ENCODE measurements at places on chromosomes 13 and 19. TPM values are rescaled to one million over a fixed set of nuclear protein-coding genes. Genes with fewer than 3 reads are reported as not detected.

Gene ZNF709
- total RNA-seq = 4.6 TPM

Gene CADM4
- total RNA-seq = not detected

Gene WBP4
- total RNA-seq = 7.3 TPM

DNA sequence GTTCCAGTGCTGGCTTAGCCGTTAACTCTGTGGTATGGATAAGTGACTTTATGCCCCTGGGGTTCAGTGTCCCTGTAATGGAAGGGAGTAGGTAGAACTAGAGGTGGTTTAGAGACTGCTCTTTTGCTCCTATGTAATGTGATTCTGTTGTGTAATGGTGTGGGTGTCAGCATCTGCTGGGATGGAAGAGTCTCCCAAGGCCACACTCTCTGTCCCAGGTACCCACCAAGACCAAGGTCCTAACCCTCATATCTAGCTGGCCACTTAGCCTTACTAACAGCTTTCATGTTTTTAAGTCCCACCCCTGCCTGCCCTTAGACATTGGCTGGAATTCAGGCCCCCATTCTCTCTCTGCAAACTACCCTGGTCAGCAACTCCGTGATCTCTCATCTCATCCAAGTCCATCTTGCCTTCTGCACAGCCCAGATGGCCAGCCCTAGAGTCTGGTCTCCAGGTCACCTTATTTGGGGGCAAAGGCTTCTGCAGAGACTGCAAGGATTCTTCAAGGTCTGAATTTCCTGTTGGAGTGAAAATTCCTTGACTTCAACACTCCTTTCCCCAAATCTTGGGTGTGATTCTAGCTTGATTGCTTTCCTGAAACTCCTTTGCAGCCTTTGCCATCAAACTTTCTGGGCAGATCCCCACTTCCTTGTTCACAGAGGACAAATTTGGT, 48.4 kb downstream of the SERP2 start:
- DNase-seq = no peak

- no peak for DNase-seq
Observed at GRCh38 chr19:45577111-45577905, 7.3 kb downstream of the OPA3 start.

Gene KLHL1
- not detected for total RNA-seq

Gene QPCTL
- total RNA-seq = 26.3 TPM

GRCh38 chr13:22017226-22017625, 346.4 kb downstream of the FGF9 start:
- DNase-seq = no peak

Gene APC2
- total RNA-seq = 2.4 TPM

DNA sequence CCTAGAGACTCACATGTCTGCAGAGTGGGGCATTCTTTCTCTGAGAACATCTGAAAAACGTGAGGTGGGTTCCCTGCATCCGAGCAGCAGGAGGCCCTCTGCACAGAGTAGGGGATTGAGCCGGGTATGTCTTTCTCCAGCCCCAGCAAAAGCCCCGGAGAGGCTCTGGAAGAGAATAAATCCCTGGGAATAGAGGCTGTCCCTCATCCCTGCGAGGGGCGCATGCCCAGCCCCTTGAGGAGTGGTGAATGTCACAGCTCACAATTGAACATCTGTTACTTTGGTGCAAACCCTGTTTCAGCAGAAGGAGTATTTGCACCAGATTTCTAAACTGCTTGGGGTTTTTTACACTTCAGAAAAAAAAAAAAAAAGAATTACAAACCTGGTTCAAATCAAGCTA, 164.6 kb downstream of the FGF14 start:
- no peak for DNase-seq

Gene MADCAM1
- 2.0 TPM for total RNA-seq

Gene IFI30
- total RNA-seq = 170 TPM

- peak; percentile 36 for DNase-seq
Observed at GRCh38 chr19:13788991-13789390, 6.3 kb upstream of the ZSWIM4 start.

DNA sequence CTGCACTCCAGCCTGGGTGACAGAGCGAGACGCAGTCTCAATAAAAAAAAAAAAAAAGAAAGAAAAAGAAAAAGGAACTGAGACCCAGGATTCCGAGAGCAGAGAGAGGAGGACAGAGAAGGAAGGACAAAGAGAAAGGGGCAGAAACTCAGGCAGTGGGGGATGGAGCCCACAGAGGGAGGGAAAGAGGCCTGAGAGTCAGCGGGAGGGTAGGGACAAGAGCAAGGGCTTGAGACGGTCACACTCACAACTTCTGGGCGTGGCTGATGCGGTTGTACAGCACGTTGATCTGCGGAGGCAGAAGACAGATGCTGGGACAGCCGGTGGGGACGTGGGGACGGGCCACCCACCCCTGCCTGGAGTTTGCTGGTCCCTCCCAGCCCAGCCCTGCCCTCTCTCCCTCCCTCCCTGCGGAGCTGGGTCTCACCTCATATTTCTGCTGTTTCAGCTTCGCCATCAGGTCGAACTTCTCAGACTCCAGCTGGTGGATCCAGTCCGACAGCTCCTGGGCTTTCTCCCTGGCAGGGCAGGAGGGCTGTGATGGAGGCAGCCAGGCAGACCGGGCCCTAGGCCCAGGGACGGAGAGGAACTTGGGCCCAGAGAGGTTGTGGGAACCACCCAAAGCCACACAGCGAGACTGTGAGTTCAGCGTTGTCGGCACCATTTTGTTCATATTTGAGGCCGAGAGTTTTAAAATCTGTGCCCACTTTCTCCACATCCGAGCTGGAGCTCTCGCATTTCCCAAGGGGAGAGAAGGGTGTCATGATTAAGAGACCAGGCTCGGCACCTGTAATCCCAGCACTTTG, 15.2 kb downstream of the TNNT1 start:
- peak; percentile 85 for DNase-seq

Measured in OCI-LY7 (cell line).